Colonic mucosa (tissue), 4 donors: ENCODE measurements at places on chromosomes 3 and 15. TPM values are rescaled to one million over a fixed set of nuclear protein-coding genes. Genes with fewer than 3 reads are reported as not detected.

The USP13 gene
- 4.3 TPM for total RNA-seq

The ALDH1L1 gene
- 15.3 TPM for total RNA-seq

The SH3GL3 gene
- not detected for total RNA-seq

The SKIC8 gene
- total RNA-seq: 47.0 TPM

The GCSAM gene
- 0.17 TPM for total RNA-seq

DNA sequence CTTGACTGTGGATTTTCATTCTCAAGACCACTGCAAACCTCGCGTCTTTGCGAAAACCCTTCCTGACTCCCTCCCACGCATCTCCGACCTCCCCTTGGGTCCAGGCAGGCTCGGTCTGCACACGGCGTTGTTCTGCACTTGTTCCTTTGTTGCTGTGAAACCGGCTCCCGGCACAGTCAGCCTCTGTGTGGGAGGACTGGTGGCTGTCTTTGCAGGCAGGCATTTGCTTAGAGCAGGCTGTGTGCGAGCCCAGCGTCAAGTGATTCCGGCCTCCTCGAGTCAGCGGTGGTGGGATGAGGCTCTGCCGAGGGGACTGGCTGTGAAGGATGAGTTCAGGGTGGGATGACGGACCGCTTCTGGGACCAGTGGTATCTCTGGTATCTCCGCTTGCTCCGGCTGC lies 102.6 kb upstream of the ROPN1 start:
- DNase-seq: no peak
- H3K4me1 ChIP-seq: no peaks in the 10 kb centered on the region
- H3K36me3 ChIP-seq: no peaks in the 10 kb centered on the region
- H3K27ac ChIP-seq: no peak overlapping the region
- H3K27me3 ChIP-seq: no peaks in the 10 kb centered on the region
- no peak overlapping the region for H3K4me3 ChIP-seq

- no peak overlapping the region for H3K4me3 ChIP-seq
- H3K4me1 ChIP-seq: no peaks in the 10 kb centered on the region
- DNase-seq: no peak
- H3K27ac ChIP-seq: no peak overlapping the region
- no peaks in the 10 kb centered on the region for H3K27me3 ChIP-seq
- H3K36me3 ChIP-seq: no peaks in the 10 kb centered on the region
Observed at GRCh38 chr3:20503394-20504082, 317.5 kb upstream of the SGO1 start.

DNA sequence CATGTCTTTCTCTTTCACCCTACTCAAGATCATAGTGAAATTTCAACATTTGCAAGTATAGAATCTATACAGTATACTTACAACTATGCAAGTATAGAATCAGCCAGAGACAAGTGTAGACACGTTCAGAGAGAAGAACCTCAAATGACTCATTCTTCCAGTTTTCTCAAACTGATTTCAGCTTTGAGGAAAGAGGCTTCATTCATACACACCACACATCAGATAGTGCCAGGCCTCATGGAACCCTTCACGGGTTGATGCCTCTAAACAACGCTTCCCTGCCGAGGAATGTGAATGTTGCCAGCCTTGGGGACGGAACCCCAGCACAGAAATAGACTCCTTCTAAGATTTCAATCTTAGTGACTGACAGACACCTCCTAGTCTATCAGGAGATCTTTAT lies 135.7 kb downstream of the FOXP1 start:
- H3K4me1 ChIP-seq: peaks cover under 1% of the 10 kb centered on the region
- no peak overlapping the region for H3K27ac ChIP-seq
- DNase-seq: no peak
- no peaks in the 10 kb centered on the region for H3K36me3 ChIP-seq
- H3K4me3 ChIP-seq: no peak overlapping the region

GRCh38 chr3:32307591-32307990 lies 69.1 kb downstream of the CMTM8 start:
- H3K27ac ChIP-seq: no peak overlapping the region
- no peak overlapping the region for H3K4me3 ChIP-seq
- H3K27me3 ChIP-seq: no peaks in the 10 kb centered on the region
- H3K36me3 ChIP-seq: no peaks in the 10 kb centered on the region

GRCh38 chr3:73030073-73030597 lies 31.3 kb upstream of the EBLN2 start:
- DNase-seq: no peak
- no peak overlapping the region for H3K27ac ChIP-seq
- H3K36me3 ChIP-seq: no peaks in the 10 kb centered on the region
- H3K27me3 ChIP-seq: no peaks in the 10 kb centered on the region
- no peak overlapping the region for H3K4me3 ChIP-seq

GRCh38 chr15:67824197-67824968 lies 926 bp upstream of the SKOR1 start:
- H3K4me3 ChIP-seq: no peak overlapping the region
- peaks cover 21% of the 10 kb centered on the region for H3K4me1 ChIP-seq
- DNase-seq: no peak
- H3K36me3 ChIP-seq: no peaks in the 10 kb centered on the region
- H3K27me3 ChIP-seq: peaks cover 99% of the 10 kb centered on the region

- H3K27ac ChIP-seq: peak overlapping the region; percentile 14
- H3K27me3 ChIP-seq: no peaks in the 10 kb centered on the region
- H3K4me1 ChIP-seq: peaks cover 4% of the 10 kb centered on the region
- H3K36me3 ChIP-seq: no peaks in the 10 kb centered on the region
Observed at GRCh38 chr3:73516631-73517030, 108.1 kb downstream of the PDZRN3 start.

DNA sequence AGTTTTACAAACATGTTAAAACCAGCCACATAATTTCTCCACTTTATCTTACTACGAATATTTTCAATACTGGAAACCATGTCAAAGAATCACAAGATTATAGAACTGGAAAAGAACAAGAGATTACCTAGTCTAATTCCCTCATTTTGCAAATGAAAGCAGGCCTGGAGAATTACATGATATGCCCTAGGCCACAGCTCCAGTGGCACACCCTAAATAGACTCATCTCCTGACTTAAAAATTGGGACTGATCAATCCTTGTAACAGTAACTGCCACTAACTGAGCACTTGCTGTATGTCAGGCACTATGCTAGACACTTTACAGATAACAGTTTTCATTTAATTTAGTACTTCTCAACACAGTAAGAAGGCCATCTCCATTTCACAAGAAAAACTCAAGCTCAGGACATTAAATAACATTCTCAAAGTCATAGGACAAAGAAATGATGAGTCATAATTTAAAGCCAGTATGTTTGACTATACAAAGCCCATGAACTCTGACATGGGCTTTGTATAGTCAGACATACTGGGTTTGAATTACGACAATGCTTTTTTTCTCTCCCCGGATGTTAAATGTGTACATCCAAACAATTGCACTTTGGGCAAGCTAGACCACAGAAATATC lies 9.4 kb downstream of the IGSF11 start:
- no peak overlapping the region for H3K4me3 ChIP-seq
- no peaks in the 10 kb centered on the region for H3K36me3 ChIP-seq
- no peaks in the 10 kb centered on the region for H3K27me3 ChIP-seq
- no peak overlapping the region for H3K27ac ChIP-seq

DNA sequence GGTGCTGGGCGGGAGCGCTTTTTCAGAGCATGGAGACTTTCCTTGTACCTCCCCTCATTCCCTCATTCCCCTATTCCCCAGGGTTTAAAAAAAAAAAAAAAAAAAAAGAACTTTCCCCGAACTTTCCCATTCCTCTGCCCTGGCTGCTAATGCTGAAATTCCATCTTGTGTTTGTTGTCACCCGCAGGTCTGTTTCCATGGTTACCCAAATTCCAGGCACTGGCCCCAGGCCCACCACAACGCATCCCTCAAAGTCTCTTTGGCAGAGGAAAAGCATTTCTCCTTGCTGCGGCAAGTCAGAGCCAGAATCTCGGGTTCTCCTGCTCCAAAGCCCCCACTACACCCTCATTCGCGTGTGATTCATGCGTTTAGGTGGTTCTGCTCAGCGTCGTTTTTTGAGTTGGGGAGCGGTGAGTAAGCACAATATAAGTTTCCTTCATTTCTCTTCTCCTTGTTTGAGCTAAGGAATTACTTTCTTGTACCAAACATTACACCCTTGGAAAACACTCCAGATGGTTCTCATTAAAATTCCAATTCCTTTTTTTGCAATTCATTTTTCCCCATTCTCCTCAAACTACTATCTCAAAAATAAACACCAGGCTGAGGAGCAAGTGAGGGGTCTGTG lies 21.6 kb downstream of the ANAPC13 start:
- H3K4me3 ChIP-seq: no peak overlapping the region
- DNase-seq: peak; percentile 28
- H3K4me1 ChIP-seq: no peaks in the 10 kb centered on the region
